ENCODE measurements at places on chromosomes 4 and X.

DNA sequence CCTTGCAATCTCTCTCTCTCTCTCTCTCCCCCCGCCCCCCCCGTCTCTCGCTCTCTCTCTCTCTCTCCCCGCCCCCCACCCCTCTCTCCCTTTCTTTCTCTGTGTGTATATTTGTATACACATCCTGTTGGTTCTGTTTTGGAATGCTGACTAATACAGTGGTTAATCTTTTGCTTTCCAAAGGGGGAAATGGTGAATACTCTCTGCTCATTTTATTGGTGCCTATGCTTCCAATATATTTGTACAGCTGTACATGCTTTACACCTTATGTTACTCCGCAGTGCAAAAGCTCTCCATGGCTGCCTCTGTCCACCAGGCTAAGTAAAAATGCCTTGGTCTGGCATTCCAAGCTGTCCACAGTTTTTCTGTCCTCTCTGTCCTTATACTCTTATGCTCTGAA is 158.8 kb downstream of the RBMX2 start:
- no peak for DNase-seq

- DNase-seq, result no peak
These were observed 110.3 kb upstream of the PTPN13 start for GRCh38 chr4:86483773-86484172.

- no peak for DNase-seq
These were observed 42.5 kb upstream of the CBR4 start for GRCh38 chr4:169052594-169052945.

- no peak for DNase-seq
These were observed 115.1 kb downstream of the STK32B start for GRCh38 chr4:5166377-5166776.

DNA sequence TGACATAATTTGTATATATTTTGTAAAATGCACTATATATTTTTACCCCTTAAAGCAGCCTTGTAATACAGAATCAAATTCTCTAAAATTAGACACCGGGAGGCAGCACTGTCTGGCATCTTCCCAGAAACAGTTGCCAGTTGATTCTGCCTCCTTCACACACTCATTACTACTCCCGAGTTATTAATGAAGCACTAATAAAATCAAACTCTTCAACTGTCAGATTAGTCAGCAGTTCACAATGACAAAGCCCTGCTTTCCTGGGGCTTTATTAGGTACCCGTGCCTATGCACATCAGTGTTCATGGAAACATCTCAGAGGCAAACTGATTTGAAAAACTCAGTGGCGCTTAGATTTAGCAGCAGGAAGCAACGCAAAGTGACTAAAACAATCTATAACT is 103.5 kb upstream of the VEGFC start:
- DNase-seq, result no peak

DNA sequence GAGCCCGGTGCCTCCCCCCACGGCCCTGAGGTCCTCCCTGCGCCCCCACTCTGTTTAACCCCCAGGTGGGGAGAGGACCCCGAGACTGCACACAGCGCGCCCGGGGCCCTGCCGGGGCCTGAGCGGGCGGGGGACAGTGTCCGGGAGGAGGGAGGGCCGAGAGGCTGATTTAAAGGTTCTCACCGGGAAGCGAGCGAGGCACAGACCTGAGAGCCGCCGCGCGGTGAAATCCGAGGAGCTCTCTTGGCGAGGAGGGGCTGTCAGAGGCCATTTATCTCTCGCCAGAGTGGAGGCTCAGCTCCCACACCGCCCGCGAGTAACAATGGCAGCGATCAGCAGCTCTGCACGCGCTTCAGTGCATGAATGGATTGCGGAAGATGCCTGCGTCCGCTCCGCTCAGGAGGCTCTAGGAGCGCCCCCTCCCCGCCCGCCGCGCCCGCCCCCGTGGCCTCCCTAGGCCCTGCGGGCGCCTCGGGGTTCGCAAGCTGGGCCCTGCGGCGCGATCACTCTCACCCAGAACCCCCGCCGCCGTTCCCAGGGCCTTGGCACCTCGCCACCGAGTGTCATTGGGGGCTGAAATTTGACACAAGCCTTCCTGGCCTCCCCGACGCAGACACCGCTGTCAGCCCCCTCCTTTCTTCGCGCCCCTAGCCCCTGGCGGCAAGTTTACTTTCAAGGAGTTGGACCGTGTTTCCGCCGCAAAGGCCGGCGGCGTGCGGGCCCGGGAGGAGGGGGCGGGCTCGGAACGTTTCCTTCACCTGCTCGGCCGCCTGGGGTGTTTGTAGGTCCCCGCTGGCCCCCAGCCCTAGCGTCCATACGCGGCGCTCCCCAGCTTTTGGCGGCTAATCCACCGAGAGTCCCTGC is 48.7 kb upstream of the BCOR start:
- no peak for DNase-seq

GRCh38 chr4:139761461-139761860 is 95.8 kb downstream of the MGST2 start:
- no peak for DNase-seq

DNA sequence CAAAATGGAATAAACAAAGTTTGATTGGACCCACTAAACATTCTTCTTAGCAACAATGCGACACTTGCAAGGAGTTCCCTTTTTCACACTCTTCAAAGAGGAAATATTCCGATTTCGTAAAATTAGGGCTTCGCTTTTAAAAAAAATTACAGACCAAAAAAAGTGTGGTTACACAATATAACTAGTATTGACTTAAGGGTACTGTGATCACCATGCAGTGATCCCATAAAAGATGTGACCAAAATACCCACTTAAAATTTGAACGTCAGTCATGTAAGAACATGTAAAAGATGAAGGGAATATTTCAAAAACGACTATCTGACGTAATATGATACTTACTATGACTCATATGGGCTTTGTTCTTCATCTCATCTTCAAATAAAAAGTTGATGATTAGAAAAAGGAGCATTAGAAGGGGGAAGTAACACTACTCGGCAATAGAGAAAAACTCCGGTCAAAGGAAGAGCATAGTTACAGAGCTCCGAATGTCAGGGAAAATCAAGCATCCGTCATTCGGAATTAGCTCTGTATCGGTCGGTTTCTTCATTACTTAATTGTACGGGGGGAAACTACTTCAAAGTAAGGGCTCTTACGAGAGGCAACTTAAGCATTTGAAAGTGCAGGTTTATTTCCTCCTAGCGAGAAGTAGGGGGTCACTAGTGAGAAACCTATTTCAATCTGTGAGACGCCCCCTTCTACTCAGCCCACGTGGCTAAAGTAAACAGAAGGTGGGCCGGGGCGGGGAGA is 1.3 kb upstream of the TET2 start:
- DNase-seq, result no peak

DNA sequence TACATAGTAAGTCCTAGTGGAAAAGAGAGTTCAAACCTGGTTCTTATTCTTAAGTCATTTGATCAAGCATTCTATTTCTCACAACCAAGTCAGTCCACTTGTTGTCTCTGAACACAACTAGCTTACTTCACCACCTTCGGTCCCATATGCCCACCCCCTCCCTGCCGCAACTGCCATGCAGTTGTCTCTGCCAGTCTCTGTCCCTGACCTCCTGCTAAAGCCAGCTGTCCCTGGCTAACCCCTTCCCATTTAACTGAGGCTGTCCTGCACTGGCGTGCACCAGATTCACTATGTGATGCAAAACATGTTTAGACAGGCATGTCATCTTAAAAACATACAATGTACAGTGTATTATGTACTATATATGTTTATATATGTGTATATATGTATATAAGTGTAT is 12.7 kb downstream of the FRAS1 start:
- no peak for DNase-seq

DNA sequence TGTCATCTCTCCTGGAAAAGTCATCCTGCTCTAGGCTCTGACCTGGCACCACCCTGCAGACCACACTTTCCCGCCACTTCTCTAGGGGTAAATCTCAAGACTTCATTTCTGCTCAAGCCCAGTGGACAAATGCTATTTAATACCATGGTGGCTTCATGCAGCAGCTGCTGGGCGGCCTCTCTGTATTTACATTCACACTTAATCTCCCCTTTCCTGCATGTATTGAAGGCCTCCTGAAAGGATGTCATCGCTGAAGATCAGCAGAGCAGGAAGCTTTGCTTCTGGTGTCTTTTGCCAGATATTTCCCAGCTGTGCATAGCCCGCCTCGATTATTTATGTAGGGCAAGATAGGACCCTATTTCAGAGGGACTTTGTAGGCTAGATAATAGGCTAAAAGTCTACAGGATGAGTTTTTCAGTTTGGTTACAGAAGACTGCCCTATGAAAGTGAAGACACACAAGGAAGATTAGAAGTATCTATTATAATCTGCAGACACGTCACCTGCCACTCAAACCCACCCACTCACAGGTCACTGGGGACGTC is 17.2 kb downstream of the PROM1 start:
- DNase-seq, result no peak

GRCh38 chrX:136021903-136022302 is 36.7 kb downstream of the SLC9A6 start:
- no peak for DNase-seq

GRCh38 chrX:142327182-142327581 is 122.1 kb upstream of the MAGEC2 start:
- no peak for DNase-seq

- DNase-seq, result no peak
These were observed 18.1 kb downstream of the PIR start for GRCh38 chrX:15475021-15475420.

DNA sequence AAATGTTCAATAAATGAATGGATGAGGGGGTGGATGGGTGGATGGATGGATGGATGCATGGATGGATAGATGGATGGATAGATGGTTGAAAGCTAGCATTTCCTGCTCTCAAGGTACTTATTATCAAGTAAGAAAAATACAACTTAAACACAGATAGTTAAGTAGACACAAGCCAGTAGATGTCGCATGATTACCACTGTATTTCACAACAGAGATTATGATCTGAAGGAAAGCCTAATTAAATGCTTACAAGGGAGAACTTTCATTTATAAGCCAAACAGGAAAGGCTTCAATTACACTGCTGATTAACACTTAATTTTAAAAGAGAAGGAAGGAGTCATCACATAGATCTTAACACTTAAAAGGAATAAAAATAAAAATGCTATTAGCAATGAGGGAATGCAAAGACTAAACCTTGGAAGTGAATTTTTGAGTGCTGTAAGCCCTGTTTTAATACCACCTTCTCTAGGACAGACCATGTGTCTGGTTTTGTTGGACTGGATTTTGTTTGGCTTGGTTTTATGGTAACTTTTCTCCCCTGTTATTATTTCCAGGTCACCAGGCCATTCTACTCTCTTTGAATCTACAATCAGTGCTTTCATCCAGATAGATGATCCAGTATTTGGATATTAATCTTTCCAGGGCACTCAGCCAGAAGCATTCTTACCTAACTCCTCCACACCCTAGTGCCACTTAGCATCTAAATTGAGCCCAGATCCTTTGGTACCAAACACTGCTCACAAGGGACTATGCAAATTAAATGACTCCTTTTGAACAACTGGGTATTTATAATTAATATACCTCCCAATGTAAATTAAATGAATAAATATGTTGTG is 75.5 kb upstream of the SLC39A8 start:
- no peak for DNase-seq

GRCh38 chrX:8455557-8455956 is 9.1 kb upstream of the VCX3B start:
- no peak for DNase-seq

DNA sequence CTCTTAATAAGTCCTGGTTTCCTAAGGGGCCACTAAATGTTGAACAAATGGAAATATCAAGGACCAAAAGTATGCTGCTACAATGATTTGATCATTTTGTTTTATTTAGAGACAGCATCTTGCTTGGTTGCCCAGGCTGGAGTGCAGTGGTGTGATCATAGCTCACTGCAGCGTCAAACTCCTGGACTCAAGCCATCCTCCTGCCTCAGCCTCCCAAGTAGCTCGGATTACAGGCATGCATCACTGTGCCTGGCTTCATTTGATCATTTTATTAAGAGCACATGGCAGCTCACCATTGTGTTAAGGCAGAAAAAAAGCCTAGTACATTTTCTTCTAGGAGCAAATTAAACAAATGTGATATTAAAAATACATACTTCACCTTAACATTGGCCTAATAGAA is 52.7 kb downstream of the DCLK2 start:
- DNase-seq, result no peak

DNA sequence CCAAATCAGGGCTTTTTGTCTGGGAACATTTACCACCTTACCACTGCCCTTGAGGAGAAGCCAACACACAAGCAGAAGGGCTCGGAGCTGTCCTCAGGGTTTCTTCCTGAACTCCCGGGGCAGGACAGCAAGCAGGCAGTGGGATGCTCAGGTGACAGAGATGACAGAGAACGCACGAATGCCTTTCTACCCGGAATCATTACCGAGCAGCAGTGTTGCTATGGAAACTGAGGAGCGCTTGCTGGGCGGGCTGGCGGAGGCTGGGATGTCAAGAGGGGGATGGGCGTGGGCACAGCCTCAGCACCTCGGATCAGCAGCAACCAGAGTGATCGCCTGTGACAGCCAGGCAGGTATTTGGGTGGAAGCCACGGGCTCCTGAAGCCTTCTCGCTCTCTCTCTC is 17.8 kb downstream of the SSR4 start:
- DNase-seq, result no peak

DNA sequence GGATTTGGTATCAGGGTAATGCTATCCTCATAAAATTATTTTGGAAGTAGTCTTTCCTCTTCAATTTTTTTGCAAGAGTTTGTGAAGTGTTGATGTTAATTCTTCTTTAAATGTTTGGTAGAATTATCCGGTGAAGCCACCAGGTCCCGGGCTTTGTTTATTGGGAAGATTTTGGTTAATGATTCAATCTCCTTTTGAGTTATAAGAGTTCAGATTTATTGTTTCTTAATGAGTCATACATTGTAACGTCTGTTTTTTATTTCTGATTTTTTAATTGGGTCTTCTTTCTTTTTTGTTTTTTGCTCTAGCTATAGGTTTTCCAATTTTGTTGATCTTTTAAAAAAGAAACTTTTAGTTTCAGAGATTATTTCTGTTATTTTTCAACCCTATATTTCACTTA is 412.3 kb downstream of the PDGFC start:
- DNase-seq, result no peak

DNA sequence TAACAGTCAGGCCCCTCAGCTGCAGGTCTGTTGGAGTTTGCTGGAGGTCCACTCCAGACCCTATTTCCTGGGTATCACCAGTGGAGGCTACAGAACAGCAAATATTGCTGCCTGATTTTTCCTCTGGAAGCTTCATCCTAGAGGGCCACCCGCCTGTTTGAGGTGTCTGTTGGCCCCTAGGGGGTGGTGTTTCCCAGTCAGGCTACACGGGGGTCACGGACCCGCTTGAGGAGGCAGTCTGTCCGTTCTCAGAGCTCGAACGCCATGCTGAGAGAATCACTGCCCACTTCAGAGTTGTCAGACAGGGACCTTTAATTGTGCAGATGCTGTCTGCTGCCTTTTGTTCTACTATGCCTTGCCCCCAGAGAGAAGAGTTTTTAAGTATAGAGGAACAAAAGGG is 160.8 kb downstream of the DKK2 start:
- no peak for DNase-seq

GRCh38 chr4:165138843-165139242 is 26.2 kb upstream of the TMEM192 start:
- DNase-seq, result no peak

GRCh38 chr4:150242820-150243458 is 164.7 kb downstream of the DCLK2 start:
- no peak for DNase-seq

GRCh38 chr4:139910106-139910505 is 243.9 kb downstream of the MAML3 start:
- DNase-seq, result no peak
